IPS DF 6.9 (cell line): ENCODE measurements at places on chromosomes 4 and X.
A peak's percentile ranks its signal among the peaks of the same experiment; 100 is the strongest.

- DNase-seq = no peak
These were observed 15.3 kb downstream of the TKTL1 start for GRCh38 chrX:154310616-154311536.

GRCh38 chr4:153204247-153204671 is at the start of gene TRIM2:
TSS of gene TRIM2 (plus strand) at chr4:153204443. CDS start at chr4:153204531, 88 bp downstream.
- no peak for DNase-seq

GRCh38 chr4:21203416-21203815 is 503.2 kb downstream of the PACRGL start:
- no peak for DNase-seq

- DNase-seq = no peak
These were observed 52.4 kb downstream of the SEPTIN11 start for GRCh38 chr4:77001907-77002306.

DNA sequence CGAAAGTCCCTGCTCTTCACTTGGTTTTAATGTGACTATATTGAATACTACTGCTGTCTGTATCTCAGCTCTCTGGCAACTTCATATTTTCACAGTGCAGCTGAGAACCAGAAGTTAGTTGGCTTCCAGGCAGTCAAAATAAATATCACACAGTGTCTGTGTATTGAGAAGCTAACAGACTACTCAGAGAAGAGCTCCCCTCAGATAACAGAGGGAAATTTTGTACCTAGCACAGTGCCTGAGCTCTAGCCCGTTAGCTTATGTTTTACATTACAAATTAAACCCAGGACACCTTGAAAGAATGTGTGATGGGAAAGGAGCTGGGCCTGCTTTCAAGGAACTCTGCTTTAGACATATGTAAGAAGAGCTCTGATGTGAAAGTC is 22.7 kb downstream of the JADE1 start:
- DNase-seq = no peak

GRCh38 chr4:148141501-148141900 is 300.7 kb downstream of the NR3C2 start:
- no peak for DNase-seq

GRCh38 chr4:185256446-185256845 is 47.0 kb downstream of the SNX25 start:
- DNase-seq = no peak

DNA sequence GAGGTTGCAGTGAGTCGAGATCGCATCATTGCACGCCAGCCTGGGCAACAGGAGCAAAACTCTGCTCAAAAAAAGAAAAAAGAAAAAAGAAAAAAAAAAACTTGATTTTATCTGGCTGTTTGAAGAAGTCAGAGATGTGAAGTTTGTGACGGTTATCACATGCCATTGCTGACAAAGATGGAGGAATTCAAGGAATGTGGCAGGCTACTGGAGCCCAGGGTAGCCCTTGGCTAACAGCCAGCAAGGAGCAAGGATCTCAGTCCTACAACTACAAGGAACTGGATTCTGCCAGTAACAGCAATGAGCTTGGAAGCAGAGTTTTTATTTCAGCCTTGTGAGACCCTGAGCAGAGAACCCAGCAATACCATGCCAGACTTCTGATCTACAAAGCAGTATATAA is 24.3 kb upstream of the TET2 start:
- DNase-seq = peak; percentile 39

DNA sequence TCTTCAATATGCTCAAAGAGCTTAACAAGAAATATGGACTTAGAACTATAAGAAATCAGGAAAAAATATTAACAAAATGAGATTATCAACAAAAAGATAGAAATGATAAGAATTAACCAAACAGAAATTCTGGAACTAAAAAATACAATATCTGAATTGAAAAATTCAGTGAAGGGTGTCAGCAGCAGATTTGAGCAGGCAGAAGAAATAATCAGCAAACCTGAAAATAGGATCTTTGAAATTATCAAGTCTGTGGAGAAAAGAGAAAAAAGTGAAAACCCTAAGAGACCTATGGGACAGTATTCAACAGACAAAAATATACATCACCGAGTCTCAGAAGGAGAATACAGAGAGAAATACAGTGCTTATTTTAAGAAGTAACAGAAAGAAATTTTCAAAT is 877.8 kb upstream of the AGA start:
- no peak for DNase-seq

GRCh38 chr4:165553221-165553810 is 174.5 kb downstream of the CPE start:
- DNase-seq = no peak

DNA sequence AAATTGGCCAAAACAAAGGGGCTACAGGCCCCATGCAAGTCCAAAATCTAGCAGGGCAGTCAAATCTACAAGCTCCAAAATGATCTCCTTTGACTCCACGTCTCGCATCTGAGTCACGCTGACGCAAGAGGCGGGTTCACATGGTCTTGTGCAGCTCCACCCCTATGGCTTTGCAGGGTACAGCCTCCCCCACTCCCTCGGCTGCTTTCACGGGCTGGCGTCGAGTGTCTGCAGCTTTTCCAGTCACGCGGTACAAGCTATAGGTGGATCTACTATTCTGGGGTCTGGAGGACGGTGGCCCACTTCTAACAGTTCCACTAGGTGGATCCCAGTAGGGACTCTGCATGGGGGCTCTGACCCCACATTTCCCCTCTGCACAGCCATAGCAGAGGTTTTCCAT is 99.2 kb upstream of the KCNIP4 start:
- DNase-seq = no peak

GRCh38 chr4:39548425-39549067 is 21.3 kb upstream of the UGDH start:
- no peak for DNase-seq

GRCh38 chr4:72767618-72768302 is 198.7 kb upstream of the ADAMTS3 start:
- no peak for DNase-seq

DNA sequence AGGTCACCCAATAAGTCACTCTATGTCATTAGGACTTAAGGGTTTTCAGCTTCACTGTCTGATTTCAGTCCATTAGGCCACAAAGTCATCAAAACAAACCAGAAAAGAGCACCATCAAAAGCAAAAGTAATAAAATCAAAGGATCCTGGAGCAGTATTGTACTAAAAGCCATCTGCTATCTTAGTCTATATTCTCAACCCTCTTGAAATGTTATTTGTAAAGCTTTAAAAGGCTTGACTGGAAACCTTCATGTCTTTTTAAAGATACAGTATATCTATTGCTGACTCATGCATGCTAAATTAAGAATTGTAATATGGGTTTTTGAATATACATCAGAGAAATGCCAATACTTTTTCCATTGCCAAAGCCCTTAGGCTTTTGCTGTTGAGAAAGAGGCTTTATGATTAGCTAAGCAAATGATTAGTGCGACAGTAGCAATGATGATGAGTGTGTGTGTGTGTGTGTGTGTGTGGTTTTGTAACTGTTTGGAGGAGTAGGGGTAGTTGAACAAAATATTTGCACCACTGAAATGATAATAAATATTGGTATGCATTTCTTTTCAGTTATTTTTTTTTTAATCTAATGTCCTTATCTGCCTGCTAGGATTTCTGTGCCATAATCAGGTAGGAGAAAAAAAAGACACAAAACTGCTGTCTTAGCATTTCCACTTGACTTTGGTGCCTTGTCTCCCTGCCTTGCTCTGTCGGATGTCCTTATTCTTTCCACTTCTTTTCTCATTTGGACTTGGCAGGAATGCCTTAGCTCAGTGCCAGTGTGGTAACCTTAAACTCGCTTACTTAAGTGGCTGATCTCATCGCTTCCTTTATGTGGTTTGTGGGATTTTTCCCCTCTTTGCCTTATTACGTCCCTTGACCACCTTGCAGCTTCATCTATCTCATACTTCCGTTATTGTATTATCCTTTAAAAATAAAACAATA is 119.7 kb downstream of the PCDH7 start:
- DNase-seq = no peak

DNA sequence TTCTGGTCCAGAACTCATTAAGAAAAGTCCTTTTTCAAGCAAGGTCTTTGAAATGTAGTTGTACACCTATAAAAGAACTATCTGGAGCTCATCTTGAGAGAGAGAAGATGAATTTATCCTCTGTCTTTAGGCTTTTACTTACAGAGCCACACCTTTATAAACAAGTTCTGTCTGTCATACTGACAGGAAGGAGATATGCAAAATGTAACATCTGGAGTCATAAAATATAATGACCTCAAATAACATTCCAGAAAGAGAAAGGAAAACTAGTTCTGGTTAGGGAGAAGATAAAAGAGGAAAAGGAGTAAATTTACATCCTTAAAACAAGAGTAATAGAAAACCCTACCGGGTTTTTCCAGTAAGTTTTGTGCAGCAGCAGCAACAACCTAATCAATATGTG is 1.3 kb downstream of the INPP4B start:
- no peak for DNase-seq

DNA sequence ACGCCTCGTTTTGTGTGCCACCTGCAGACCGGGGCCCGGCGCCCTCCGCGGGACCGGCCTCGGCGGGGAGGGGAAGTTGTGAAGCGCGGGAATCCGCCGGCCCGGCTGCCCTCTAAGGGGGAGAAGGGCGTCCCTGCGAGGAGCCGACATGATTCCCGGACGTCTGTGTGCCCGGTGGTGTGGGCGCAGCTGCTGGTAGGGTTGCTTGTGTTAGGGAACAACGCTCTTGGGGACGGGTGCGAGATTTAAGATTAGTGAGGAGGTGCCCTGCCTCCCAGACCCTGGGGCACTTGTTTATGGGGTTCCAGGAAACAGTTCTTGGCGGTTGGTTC is 627 bp downstream of the CDKN2AIP start:
- DNase-seq = no peak

DNA sequence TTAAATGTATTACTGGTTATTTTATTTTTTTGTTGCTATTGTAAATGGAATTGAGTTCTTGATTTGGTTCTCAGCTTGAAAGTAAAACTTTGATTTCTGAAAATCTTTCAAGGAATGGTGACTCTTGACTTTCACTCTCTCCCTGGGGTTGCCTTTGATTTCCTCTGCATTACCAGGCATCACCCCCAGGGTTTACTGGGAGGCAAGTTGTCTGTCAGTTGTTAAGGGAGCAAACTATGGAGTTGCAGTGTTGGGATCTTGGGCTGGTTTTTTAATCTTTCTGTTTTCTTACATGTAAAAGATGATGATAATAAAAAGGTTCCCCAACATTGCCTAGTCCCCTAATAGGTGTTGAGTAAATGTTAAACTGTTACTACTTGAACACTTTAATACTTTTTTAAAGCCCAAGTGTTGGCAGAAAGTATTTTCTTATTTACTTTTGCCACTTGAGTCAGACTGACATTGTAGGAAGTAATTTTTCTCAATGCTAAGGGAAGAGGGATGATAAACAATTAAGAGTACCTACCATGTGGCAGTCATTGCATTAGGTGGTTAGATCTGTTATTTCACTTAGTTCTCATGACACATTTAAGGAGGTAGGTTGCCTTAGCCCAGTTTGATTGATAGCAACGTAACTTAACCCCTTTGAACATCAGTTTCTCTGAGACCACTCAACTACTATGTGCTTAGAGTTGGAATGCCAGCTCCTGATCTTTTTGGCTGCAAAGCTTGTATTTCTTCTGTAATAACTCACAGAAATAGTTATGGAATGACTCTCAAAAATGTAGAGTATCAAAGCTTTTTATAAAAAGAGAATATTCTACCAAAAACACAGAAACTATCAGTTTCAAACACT is 67.1 kb downstream of the DCLK2 start:
- peak; percentile 5 for DNase-seq

- no peak for DNase-seq
These were observed 123.8 kb upstream of the CXCL13 start for GRCh38 chr4:77481856-77482255.

DNA sequence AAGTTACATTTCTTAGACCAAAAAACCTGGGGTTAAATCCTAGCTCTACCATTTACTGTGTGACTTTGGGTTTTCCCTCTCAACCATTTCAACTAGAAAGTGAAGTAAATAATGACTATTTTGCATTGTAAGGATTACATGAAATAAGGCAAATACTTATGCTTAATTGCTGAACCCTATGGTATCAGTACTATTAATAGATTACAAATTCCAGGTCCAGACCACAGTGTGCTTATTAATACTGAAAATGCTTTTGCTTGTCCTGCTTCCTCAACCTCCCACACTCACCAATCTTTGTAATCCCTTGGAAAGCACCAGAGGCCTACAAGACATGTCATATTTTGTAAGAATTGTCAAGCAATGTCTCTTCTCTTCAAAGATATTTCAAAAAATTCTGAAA is 456.5 kb downstream of the SPOCK3 start:
- DNase-seq = no peak

DNA sequence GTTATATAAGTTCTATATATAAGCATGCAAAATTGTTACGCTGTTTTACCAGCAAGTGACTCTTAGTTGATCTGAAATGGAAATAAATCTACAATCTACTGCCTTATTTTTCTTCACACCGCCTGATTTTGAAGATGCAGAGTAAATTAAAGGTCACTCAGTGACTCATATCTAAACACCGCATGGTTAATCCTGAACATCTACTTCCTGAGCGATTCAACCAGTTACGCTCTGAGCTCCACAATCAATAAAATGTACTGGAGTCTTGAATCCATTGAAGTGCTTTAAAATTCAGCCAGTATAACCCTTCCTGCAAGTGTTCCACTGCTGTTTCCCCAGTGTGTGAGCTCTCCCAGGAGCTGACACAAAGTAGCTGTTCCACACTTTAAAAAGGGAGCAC is 192.8 kb downstream of the SLC7A11 start:
- DNase-seq = no peak

GRCh38 chr4:86101410-86101809 is 258.4 kb downstream of the MAPK10 start:
- DNase-seq = no peak

DNA sequence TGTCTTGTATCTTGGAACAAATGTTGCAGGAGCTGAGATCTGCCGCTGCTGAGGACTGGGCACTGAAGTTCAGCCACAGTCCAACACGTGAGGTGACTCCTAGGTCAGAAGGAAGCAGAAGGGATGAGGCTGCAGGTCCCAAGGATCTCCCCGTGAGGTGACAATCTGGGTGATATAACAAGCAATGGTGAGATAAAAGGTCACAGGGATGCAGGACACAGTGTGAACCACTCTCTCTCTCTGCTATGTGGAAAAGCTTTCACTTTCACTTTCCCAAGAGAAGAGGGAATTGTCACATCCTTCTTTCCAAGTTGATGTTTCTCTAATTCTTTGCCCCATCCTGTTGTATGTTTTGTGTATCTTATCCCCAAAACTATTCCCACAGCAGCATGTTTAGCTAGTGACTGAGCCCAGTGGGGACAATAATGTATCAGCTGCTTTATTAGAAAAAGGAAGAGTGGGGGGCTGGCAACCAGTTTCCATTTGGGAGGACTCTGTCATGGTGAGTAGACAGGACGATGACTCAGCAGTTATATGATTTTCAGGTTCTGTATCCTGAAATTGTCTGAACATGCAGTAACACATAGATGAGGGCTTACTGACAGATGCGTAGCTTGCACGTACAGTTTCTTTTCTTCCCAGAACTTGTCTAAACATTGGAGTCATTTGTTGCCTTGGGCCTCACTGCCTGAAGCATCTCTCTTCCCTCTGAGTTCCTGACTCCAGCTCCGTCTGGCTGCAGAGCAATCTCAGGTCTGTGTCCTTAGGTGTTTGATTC is 1415.8 kb upstream of the TENM3 start:
- no peak for DNase-seq
